ENCODE measurements at places on chromosomes 3 and 15.

DNA sequence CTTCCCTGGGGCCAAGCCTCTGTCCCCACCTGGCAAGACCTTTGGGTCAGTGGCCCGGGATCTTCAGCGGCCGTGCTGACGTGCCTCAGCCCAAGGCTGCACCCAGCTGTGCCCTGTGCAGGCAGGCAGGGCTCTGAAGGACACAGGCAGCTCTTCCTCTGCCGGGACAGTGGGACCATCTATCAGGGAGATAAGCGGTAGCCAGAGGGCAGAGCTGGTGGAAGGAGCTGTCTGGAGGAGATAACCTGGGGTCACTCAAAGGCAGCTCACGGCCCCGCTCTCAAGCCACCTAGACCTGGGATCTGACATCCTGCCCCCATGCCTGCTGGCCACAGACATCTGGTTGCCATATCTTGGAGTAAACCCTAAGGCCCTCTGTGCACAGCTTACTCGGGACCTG is 27.3 kb downstream of the DUSP7 start:
- DNase-seq: no peak

DNA sequence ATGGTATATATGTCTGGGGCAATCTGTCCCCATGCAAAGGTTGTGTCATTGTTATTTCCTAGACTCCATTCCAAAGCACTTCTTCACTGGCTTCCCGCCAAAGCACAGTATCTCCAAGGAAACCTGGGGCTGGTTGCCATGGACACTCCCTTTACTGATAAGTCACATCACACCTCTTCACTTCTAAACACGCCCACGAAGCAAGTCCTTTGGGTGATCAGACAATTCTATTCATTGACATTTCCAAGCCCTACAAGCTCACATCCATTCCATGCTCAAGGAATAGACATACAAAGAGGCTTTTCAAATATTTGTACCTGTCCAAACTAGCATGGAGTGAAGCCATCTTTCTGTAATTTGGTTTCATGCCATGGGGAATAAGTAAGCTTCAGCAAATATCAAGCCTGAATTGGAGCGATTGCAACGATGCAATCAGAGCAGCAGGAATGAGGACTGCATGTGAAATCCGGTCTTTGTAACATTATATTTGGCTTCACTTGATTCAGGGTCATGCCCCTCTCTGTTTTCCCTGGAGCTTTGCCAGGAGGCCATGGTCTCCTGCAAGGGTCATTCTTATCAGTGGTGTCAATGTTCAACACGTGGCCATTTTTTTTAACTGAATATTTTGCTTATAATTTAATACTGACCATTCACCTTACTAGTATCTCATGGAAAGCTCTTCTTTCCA is 201.6 kb upstream of the TMC3 start:
- no peak for DNase-seq

DNA sequence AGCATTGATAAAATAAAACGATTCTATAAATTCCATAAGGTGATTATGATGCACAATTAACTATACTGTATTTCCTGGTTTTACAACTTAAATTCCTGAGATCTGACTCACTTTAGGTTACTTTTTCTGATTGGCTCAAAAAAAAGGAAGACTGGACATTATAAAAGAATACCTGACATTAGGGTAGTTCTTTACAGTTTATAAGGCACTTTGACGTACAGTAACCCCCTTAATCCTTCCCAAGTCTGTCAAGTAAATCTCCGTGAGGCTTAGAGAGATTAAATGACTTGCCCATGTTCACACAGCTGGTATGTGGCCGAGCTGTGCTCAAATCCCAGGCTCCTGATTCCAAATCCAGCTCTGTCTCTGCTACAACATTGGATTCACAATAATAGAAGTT is 1.0 kb upstream of the SLTM start:
- DNase-seq: no peak

DNA sequence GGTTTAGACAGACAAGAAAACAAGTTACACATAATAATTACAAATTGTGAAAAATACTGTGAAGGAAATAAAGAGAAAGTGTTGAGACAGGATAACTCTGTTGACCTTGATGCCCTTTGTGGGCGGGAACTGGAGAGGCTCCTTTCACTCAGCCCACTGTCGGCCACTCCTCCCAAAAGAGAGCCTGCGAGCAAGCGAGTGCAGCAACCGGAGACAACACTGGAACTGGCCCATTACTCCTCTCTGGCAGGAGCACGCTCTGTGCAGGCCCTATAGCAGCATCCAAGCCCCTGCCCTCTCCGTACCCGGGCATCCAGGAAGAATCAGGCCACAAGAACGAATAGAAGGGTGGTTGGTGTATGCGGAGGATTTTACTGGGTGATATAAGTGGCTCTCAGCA is 16.2 kb upstream of the DUT start:
- no peak for DNase-seq

- DNase-seq: no peak
These were observed 19.8 kb downstream of the WHAMM start for GRCh38 chr15:82829234-82829633.

- DNase-seq: no peak
These were observed 139.8 kb upstream of the SEMA6D start for GRCh38 chr15:47577461-47577860.

- DNase-seq: no peak
These were observed 115.0 kb upstream of the ABHD17C start for GRCh38 chr15:80580106-80580505.

DNA sequence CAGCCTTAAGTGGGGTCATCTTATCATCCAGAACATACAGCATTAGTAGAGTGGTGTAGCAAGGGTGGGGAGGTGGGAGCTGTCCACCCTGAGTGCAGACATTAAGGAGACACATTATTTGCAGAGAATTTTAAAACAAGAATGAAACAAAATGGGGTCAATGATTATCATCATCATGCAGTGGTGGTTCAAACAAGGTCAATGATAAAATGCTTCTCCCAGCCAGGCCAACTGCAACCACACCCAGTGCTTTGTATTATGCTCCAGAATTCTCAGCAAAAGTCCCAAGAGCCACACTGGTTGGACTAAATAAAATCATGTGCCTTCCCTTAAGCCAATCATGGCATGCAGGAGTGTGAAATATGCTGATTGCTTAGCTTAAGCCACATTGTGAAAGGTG is 96.7 kb upstream of the FHIT start:
- DNase-seq: no peak

DNA sequence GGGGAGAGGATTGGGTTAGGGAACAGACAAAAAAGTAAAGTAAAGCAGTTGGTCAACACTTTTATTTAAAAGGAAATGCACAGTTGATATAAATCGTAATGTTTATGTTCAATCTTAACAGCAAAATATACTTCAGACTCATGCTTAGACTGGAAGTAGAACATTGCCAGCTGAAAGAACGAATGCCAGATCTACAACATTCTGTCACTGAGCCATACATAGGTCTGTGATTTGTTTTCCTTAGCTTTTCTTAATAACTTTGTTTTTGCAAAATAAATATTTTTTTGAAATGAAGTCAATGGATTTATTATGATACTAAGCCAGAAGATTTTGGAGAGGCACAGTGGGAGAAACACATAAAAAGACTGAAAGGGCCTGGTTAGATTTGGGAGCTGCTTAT is 62.0 kb downstream of the LEKR1 start:
- DNase-seq: no peak

GRCh38 chr3:27633224-27633545 is 88.9 kb downstream of the EOMES start:
- no peak for DNase-seq

DNA sequence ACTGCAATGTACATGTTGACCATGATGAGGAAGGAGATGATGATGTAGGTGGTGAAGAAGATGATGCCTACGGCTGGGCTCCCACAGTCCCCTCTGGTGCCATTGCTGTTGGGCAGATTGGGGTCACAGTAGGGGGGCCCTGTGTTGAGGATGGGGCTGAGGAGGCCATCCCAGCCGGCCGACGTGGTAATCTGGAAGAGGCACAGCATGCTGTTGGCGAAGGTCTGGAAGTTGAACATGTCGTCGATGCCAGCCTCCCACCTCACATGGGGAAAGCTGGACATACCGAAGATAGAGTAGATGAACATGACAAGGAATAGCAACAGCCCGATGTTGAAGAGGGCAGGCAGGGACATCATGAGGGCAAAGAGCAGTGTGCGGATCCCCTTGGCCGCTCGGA is 48.6 kb upstream of the SCN5A start:
- DNase-seq: no peak

- DNase-seq: peak; percentile 1
These were observed 574 bp downstream of the NGRN start for GRCh38 chr15:90266061-90266431.

DNA sequence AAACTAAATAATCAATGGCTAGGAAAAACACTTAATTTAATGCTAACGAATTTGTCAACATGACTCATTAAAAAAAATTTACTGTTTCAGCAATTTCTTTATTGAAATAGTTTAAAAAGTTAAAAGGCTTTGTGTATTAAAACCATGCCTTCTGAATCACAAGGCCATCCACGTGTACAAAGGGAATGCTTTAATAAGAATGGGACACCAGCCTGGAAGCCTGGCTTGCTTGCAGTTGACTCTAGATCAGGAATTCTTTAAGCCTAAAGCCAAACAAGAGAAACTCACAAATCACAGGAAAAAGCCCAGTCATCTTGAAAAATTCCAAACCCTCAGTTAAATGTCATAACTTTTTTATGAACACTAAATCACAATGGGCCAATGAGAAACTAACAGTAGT is 137.6 kb downstream of the PEAK1 start:
- no peak for DNase-seq

- no peak for DNase-seq
These were observed 71.5 kb downstream of the LDHAL6B start for GRCh38 chr15:59278120-59278519.

- DNase-seq: no peak
These were observed 30.5 kb downstream of the OXSM start for GRCh38 chr3:25820366-25820765.

- DNase-seq: no peak
These were observed 14.3 kb downstream of the AKAP13 start for GRCh38 chr15:85394554-85395333.

Data from stimulated activated CD8-positive, alpha-beta memory T cell treated with anti-CD3 and anti-CD28 coated beads, Interleukin-4, amount 100 ng/mL, for 4 hours (primary cell).